ENCODE measurements at places on chromosomes 1 and 21.

DNA sequence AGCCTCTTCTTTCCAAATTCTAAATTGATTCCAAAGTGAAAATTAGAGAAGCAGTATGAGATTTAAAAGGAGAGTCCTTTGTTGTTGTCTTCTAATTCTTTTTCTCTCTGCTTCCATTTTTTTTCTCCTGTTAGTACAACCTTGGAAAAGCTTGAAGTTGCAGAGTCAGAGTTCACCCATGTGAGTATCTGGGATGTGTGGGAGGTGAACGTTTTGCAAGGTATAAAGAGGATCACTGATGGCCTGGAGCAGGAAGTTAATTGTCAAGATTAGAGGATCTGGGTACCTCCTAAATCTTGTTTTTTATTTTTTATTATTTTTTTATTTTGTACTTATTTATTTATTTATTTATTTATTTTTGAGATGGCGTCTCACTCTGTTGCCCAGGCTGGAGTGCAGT is 7.7 kb upstream of the PSMD4 start:
- no peak for DNase-seq

DNA sequence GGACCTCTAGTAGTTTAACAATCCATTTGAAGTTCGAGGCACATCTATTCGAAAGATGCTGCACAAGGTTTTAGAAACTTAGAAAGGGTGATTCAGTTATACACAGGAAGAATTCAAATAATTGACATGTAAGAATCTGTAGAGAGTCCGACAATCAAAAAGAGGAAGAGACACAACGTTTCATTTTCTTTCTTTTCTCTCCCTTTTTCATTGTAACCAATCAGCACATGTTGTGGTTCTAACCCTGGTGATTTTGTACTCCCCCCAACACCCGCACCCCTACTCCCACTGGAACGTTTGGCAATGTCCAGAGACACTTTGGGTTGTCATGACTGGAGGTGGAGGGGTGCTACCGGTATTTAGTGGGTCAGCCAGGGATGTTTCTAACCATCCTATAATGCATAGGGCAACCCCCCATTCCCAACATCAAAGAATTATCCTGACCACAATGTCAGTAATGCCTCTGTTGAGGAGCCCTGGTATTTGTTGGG is 4.9 kb downstream of the TGFB2 start:
- no peak for DNase-seq

- peak; percentile 19 for DNase-seq
These were observed 554 bp downstream of the ZNF281 start for GRCh38 chr1:200409203-200409760.

GRCh38 chr1:55546553-55546952 is 331.4 kb upstream of the USP24 start:
- DNase-seq: no peak

- no peak for DNase-seq
These were observed 201.2 kb downstream of the TOMM20 start for GRCh38 chr1:234927312-234927970.

- no peak for DNase-seq
These were observed 119.1 kb upstream of the DMRTA2 start for GRCh38 chr1:50542362-50542761.

- DNase-seq: no peak
These were observed 31.9 kb upstream of the LHX4 start for GRCh38 chr1:180198196-180198595.

DNA sequence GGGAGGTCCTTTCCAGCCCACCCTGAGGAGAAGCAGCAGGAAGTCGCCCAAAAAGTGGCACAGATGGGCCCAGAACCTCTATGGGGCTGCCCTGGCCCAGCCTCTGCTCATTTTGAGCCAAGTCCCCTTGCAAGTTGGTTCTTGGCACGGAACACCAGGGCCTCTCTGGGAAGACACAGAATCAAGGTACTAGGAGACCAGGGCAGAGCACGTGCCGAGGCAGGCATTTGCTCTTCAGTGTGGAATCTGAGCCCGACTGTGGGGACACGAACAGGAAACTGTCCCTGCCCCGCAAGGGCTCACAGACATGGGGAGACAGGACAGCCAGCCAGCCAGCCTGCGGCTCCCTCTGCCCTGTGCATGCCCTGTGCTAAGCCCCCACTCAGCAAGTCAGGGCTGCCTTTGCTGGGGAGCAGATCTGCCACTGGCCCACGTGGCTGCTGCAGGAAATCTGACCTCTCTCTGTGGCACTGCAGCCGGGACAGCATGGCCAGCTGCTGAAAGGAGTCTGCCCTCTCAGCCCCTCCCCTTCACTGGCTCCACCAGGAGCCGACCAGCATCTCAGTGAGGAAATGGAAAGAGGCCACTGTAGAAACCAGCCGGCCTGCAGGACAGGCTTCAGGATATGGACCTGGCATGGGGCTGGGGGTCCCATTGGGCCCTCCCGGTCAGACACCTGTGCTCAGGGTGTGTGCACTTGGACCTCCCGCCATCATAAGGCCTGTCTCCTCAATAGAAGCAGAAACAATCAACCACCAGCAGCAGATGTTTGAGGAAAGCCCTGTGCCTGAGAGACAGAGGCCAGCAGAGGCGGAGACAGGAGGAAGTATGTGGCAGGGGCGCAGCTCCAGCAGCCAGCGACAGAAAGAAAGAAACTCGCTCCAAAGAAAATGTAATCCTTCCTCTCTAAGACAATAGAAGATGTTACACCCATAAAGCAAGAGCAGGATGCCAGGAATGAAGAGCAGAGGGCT is 3.7 kb downstream of the ARHGEF16 start:
- no peak for DNase-seq
